ENCODE measurements at places on chromosomes 2 and 18.

DNA sequence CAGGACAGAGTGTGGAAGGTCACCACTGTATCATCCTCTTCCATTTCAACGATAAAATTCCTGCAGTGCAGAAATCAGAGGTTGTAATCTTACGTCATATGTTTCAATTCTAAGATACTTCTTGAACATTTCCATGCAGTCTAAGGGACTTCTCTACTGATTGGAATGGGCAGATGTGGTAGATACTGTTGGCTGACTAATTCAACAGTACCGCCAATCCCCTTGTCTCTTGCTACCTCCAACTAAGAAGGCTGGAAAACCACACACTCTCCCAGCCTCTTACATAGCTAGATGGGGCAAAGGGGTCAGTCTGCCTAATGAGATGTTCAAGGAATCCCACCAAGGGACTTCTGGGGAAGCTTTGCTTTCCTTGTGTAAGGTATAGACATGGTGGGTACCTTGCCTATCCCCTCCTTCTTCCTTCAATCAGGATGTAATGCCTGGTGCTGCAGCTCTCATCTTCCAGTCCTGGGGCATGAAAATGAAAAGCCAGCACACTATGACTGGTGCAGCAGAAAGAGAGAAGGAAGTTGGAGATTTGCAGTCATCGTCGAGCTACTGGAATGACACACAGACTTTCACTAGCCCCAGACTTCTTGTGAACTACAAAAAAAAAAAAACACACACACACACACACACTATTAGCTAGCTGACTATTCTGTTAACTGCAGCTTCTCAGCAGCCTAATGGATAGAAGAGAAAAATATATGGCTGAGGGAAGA, 84.1 kb downstream of the ALPK2 start:
- no peak for DNase-seq

DNA sequence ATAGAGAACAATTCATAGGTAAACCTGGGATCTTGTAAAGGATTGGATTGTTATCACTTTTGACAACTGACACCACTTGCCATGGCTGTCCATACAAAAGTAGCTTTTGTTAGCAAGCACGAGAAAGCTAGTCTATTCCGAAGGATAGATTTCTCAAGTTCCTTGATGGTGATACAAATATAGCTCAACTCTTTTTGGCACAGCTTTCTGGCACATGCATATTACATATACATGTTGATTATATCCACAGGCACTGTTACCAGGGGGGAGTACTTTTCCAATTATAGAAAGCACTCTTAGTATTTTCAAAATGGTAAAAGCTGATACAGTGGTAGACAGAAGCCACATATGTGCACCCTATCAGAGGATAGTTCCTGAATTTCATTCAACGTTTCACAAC, 168.9 kb downstream of the UPP2 start:
- no peak for DNase-seq

DNA sequence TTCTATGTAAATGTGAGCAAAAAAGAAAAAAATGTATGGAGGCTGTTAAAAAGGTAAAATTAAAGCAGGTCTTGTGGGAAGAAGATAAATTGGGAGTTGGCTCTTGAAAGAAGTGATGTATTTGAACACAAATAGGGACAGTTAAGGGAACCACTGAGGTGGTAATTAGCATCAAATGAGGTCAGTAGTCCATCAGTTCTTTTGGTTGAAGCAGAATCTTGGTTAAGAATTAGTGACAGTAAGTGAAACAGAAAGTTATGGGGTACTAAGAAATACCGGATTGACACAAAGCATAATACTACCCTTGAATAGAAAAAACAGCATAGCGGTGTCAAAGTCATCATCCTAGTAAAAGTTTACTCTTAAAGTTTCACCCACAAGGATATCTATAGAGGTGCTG, 352.6 kb upstream of the VRK2 start:
- no peak for DNase-seq

- DNase-seq = peak; percentile 18
Measured at GRCh38 chr2:9764153-9764778, 79.0 kb upstream of the TAF1B start.

DNA sequence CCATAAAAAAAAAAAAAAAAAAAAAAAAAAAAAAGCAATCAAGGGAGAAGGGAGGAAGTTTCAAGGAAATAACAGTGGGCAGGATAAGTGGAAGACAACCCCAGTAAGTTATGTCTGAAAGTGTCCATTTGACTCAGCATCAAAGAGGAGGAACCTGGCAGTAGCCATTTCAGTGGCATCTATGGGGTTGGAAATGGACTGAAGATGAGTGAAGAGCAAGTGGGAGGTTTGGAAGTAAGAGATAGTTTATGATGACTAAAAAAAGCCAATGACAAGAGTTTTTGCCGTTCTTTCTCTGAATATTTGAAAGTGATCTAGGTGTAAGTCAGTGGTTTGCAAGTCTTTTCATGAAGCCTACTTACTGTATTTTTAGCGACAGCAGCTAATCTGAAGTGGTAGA, 9.2 kb upstream of the SELENOI start:
- DNase-seq = no peak

GRCh38 chr18:74494514-74494913, 1.6 kb upstream of the CNDP2 start:
- no peak for DNase-seq

DNA sequence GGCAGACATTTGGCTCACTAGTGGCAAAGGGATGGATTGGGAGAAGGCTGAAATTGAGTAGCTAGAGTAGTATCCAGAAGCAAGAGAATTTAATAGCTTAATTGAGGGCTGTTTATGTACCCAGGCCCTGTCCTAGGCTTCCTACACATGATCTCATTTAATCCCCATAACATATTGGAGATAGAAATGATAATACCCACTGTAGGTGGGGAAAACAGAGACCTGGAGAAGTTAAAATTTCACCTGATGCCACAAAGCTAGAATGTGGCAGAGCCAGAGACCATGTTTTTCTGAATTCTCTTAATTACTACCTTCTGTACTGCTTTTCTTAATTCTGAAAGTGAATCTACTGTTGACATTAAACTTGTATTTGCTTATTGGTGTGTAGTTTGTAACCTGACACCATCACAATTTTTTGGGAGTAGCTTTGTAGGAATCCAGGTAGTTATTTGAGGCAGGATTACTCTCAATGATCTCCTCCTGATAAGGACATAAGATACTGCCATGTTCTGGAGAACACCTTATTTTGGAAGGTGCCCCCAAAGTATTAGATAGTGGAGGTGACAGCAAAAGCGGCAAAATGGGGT, 42.2 kb downstream of the RAB10 start:
- no peak for DNase-seq

DNA sequence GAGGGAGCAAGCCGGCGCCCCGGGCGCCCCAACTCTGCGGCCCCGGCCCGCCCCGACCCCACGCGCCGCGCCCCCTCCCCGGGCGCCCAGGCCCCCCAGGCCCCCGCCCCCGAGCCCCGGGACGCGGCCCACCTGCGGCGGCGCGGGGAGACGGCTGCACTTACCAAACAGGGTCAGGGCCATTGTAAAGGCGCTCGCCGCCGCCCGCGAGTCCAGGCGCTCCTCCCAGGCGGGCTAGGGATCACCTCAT, 526 bp downstream of the CHN1 start:
- DNase-seq = no peak

- no peak for DNase-seq
Measured at GRCh38 chr2:68241732-68242131, 10.6 kb downstream of the PPP3R1 start.

DNA sequence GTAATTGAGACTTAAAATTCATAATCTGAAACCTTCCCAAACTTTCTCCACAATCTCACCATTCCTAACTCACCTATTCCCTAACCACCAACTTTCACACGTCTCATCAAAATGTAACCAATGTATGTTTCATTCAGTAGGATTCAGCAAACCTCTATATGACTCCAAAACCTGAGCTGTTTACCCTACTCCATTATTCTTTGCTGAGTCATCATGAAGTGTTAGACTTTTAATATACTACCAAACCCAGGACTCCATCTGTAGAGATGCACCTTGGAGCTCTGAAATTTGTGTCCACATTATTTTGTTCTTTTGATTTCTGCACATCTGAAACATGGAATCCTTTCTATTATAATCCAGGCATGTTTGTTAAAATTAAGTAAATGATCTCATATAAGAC, 727.0 kb upstream of the PIK3C3 start:
- DNase-seq = no peak

- peak; percentile 93 for DNase-seq
Measured at GRCh38 chr2:105789745-105790460, 45.2 kb downstream of the NCK2 start.

DNA sequence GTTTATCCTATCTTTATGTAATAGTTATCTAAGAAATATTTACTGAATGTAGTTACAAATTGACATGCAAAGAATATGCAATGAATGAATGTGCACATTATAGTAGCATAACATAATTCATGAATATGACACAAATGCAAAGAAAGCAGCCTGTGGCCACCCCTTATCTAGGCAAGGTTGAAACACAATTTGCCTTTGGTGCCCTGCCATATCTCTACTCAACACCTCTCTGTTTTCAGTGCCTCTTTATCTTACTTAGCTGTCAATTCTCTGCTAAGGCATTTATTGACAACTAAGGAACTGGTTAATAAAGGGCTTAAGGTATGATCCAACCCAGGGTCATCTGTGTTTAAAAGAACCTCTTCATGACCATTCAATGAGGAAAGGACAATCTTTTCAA, 18.9 kb downstream of the REV1 start:
- DNase-seq = no peak

- no peak for DNase-seq
Measured at GRCh38 chr2:73981081-73982001, 3.4 kb upstream of the TET3 start.

DNA sequence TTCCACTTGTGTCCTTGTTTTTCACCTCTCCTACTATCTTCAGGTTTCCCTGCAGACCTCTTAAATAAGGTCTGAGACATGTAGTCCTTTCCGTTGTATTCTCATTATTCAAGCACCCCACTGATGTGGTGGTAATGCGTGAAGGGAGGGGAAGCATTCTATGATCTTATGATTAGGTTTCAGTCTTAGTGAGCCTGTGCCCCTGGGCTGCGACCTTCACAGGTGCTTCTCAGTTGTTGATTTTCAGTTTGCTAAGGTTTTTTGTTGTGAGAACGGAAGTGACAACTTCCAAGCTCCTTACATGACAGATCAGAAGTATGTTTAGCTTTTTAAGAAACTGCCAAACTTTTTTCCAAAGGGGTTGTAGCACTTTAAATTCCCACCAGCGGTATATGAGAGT, 41.3 kb downstream of the VPS54 start:
- no peak for DNase-seq

- DNase-seq = no peak
Measured at GRCh38 chr2:206164261-206164862, 4.7 kb downstream of the EEF1B2 start.

DNA sequence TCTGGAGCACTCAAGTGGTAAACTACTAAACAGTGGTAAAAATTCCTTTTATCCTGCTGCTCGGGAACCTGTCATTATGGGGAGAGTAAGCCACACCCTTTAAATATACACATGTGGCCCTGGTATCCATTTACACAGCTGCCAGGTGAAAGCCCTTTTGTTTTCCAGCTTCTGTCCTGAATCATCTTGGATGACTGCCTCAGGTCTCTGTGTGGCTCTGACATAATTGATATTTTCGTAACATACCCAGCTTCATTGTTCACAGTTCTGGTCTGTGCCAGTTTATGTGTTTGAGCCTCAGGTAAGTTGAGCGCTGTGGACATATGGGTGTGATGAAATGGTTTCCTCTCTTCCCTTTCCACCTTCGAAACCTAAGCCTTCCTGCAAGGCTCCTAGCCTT, 15.7 kb upstream of the TTC39C start:
- no peak for DNase-seq

- no peak for DNase-seq
Measured at GRCh38 chr2:169715379-169716237, 18.0 kb upstream of the KLHL23 start.

DNA sequence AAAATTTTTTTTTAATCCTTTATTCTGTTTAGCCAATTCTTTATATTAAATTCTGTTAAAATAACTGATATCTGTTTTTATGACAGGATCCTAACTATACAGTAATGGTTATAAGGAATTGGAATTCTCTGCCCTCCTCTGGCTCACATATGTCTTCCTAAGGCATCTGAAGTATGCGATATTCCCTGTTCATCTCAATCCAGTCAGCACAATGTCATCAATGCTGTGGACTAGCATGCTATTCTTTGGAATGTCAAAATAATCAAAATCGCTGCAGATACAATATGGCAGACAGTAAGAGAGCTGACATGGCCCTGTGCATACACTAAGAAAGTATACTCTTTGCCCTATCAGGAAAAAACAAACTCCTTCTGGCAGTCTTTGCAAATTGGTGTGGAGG, 107.6 kb downstream of the AP1S3 start:
- no peak for DNase-seq

GRCh38 chr2:160336635-160337034, 136.6 kb upstream of the ITGB6 start:
- DNase-seq = no peak

- no peak for DNase-seq
Measured at GRCh38 chr2:102004581-102004980, 12.8 kb downstream of the IL1R2 start.

DNA sequence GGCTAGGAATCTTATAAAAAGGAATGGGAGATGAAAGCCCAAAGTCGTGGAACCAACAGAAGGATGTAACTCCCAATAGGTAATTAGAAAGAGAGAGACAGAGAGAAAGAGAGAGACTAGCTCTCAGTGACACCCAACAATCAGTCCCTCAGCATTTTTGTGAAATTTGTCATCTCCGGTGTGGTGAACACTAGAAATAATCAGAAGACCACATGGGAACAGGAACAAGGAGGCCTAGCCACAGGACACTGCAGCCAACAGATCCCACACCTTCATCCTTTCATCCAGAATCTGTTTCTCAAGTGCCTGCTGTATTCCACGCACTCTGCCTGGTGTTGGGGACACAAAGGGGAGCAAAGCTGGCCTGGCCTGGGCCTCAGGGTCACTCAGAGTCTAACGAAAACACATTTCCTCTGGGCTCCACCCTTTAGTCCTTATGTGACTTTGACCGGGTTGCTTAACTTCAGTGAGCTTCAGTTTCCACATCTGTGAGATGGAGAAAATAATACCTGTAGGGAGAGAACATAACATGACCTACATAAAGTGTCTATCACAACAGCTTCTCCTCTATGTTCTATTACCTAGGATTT, 53.1 kb downstream of the EHD3 start:
- DNase-seq = no peak

DNA sequence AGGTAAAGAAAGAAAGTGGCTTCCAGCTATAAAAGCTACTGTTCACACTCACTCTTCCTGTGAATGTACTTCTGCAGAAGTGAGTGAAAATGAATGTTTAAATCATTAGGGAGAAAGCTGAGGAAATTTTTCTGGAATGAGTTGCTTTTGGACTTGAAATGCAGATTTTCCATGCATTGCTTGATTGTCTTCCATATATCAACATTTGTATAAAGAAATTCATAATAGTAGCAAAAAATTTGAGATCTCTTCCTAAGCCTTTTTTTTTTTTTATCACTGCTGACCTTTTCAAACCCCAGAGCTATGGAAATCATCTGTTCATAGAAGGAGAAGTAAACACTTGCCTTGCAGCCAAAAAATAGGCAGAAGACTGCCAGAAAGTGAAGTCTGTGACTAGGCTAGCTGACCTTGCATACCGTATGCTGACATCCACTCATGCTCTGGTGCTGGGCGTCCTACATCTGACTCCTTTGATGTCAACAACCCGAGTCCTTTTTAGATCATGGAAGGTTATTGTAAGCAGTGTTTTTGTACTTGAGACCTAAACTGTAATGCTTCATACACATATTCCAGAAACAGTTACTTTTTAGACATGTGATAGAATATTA, 154.5 kb upstream of the RASGRP3 start:
- no peak for DNase-seq

- peak; percentile 52 for DNase-seq
Measured at GRCh38 chr18:13464432-13465123, 246.0 kb downstream of the LDLRAD4 start.

GRCh38 chr2:103161456-103162289, 399.8 kb downstream of the TMEM182 start:
- no peak for DNase-seq

GRCh38 chr2:207219676-207220501, 54.1 kb upstream of the KLF7 start:
- DNase-seq = no peak
